Fibroblast of villous mesenchyme (primary cell): ENCODE measurements at places on chromosomes 11 and 22. TPM values are rescaled to one million over a fixed set of nuclear protein-coding genes. Genes with fewer than 3 reads are reported as not detected.

GRCh38 chr11:44005063-44005701, 42.6 kb upstream of the ACCSL start:
- DNase-seq: no peak

DNA sequence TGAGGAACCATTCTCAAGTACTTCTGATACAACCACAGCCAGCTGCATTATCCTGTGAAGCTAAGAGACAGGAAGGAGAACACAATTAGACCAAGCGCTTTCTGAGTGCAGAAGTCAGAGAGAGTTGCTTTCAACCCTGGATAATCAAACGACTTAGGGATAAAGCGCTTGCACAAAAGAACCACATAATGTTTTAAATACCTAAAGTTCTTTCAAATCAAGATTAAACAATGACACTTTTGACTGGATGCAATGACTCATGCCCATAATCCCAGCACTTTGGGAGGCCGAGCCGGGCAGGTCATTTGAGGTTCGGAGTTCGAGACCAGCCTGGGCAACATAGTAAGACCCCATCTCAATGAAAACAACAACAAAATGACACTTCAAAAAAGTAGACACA, 145.1 kb downstream of the SWAP70 start:
- DNase-seq: no peak

GRCh38 chr22:37337204-37337943, 55.1 kb downstream of the CYTH4 start:
- no peak for DNase-seq

- no peak for DNase-seq
Measured at GRCh38 chr11:44028816-44029506, 18.8 kb upstream of the ACCSL start.

GRCh38 chr22:19105456-19105855, 16.8 kb downstream of the DGCR2 start:
- DNase-seq: no peak

PICALM gene
- 315 and 388 TPM in 2 replicates for total RNA-seq

- no peak for DNase-seq
Measured at GRCh38 chr11:11985954-11986949, 22.2 kb downstream of the DKK3 start.

- DNase-seq: peak; percentile 87
Measured at GRCh38 chr22:27913162-27913741, 5.8 kb downstream of the PITPNB start.

GRCh38 chr11:119800171-119800570, 71.2 kb upstream of the NECTIN1 start:
- no peak for DNase-seq

C1QTNF4 gene
- total RNA-seq: 0.43 and 0.64 TPM in 2 replicates
